ENCODE measurements at places on chromosomes 3 and 15.

DNA sequence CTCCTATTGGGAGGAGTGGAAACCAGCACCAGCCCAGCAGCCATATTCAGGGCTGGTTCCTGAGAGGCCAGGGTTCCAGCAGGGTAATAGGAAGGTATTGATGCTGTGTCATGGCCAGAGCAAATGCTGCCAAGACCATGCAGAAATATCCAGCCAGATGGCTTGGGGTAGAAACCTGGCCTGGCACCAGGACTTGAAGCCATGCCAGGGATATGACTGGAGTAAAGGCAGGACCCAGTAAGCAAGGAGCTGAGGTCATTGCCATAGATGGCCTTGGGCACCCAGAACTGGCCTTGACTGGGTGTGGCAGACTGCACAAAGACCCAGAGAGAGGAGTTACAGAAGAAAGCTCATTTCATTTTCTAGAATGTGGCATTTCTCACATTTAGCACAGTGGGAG is 257.6 kb upstream of the GOLGA6L4 start:
- DNase-seq, result no peak

- no peak for DNase-seq
These were observed 20.3 kb upstream of the PROK2 start for GRCh38 chr3:71805199-71805598.

- no peak for DNase-seq
These were observed 613.6 kb upstream of the CBLB start for GRCh38 chr3:106482451-106482850.

DNA sequence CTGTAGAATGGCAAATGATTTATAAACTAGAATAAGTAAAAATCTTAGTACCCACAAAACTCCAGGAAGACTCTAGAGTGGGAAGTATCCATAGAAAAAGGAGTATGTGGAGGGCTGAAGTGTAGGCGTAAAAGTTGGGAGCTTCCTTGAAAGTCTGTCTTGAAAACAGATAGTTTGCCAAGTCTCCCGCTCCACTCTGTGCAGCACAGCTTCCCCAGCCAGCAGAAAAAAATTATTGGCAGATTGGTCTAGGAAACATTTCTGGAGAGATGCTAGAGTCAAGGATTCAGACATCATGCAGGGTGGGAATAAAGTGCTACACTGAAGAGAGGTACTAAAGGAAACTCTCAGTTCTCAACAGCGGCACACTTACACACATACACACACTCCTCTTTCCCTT is 53.4 kb upstream of the CD200R1L start:
- DNase-seq, result no peak

DNA sequence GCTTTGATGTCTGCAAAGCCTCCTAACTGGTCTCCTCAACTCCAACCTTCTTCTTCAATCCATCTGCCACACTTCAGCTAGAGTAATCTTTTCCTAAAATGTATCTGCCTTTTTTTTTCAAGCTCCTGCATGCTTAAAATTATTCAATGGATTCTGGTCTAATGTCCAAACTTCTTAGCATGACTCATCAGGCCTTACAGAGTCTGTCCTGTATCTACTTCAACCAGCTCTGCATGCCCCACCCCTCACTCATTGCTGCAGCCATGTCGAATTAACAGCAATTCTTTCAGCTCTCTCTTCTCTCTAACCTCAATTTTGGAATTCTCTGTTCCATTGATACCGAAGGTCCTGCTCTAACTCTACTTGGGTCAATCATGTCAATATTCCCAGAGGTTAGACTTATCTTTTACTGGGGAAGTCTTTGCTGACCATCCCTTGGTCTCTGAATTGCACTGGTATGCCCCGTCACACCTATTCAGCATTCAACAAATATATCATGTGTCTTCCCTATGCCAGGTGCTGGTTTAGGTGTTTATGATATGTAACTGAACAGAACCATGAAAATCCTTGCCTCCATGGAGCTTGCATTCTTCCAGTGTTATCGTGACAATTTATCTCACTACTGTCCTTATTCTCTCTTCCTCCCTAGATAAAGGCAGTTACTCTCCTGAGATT is 88.5 kb upstream of the NANOGP8 start:
- DNase-seq, result no peak

- DNase-seq, result no peak
These were observed 7.1 kb downstream of the ATP2C1 start for GRCh38 chr3:130900959-130901358.

DNA sequence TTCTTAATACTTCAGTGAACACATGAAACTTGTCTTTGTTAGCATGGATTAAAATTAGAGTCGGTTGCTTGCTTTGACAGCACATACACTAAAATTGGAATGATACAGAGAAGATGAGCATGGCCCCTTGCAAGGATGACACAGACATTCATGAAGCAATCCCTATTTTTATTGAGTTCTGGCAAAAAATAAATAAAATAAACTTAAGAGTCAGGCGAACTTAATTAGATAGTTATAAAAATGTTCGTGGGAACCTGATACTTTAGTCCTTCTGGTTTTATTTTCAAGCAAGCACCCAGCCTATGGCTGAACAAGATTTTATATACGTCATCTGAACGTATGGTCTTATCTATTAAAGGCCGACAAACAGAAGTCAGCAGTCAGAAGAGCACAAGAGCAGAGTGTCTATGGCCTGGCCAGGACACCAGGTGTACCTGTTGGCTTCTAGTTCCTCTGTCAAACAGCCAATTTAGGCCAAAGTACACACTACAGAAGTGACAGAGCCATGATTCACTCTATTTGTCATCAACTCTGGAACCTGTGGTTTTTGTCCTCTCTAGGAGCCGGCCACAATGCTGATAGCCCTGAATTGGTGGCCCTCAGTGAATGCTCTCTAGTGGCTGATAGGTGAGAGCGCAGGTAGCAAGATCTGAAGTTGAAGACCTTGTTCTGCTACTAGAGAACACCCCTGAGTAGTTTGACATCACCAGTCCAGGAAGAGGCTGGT is 64.3 kb downstream of the LEO1 start:
- no peak for DNase-seq

All from bone marrow (tissue), 2 donors.